RCC 7860 (cell line): ENCODE measurements at places on chromosomes 3 and 15.

- no peak for DNase-seq
Observed at GRCh38 chr3:65052101-65052500, 364.3 kb upstream of the ADAMTS9 start.

DNA sequence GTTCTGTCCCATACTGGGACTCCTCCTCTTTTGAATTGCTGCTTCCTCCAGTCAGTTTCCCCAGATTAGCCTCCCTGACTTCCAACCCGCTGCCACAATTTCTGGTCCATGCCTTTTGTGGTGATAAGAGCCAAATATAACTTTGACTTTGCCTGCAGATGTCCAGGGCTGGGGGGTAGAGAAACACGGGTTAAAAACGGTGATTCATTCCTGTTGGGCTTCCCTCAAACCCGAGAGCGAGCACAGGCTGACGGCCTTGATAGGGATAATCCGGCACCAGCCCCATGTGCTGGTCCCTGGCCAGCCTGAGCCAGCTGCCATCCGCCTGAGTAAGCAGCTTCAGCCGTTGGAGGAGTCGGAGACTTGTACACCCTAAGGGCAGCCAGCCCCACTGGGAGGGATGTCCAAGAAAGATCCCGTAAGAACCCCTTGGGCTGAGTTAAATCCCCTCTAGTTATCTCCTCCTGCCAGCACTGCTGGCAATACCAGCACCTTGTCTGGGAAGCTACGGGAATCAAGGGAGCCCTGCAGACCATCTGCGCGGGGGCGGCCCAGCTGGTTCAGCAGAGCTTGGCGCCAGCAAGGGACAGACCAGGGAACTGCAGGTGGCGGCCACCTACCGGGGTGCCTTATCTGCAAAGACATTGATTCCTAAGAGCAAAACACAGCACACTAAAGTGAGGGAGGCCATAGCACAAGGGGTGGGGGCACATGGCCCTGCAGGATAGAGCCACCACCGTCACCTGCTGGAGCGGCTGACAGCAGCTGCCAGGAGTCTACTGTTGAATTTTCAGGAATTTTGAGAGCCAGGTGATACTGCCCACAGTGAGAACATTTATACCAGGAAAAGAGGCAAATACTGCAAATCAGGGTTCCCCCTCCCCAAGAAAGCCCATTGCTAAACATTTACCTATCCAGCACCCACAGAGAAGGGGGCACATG is 18.1 kb downstream of the CSPG4 start:
- peak; percentile 87 for DNase-seq

- DNase-seq: no peak
Observed at GRCh38 chr15:92631721-92632120, 23.9 kb downstream of the FAM174B start.

DNA sequence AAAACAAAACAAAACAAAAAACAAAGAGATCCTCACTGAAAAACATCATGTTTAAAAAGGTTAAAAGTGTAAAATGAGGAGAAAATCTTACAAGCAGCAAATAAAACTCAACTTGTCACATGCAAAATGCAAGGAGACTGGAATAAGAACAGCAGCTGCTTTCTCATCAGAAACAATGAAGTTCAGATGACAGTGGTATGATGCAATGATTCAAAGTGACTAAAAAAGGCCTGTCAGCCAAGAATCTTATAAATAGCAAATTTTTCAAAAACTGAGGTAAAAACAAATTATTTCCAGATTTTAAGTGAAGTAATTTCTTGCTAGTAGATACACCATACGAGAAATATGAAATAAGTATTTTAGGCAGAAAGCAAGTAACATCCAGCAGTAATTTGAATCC is 68.6 kb upstream of the EPHA3 start:
- DNase-seq: no peak

GRCh38 chr3:130948001-130948773 is 54.3 kb downstream of the ATP2C1 start:
- no peak for DNase-seq

DNA sequence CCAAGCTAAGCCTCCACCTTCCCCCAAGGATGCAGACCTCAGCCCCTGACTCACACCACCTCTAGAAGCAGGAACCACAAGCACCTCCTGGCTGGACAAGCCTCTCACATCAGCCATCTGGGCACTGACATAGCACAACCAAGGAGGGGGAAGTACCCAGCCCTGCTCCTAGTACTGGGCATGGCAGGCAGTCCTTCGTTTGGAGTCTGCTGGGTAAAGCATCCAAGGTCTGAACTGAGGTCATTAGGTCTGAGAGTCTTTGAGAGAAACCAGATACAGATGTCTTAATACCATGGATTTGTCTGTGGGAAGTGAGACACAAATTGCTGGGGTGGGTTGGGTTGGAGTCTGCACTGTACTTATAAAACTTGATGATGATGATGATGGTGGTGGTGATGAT is 61.8 kb downstream of the CCDC33 start:
- DNase-seq: no peak

GRCh38 chr15:40265355-40265754 is 17.5 kb downstream of the ANKRD63 start:
- no peak for DNase-seq

DNA sequence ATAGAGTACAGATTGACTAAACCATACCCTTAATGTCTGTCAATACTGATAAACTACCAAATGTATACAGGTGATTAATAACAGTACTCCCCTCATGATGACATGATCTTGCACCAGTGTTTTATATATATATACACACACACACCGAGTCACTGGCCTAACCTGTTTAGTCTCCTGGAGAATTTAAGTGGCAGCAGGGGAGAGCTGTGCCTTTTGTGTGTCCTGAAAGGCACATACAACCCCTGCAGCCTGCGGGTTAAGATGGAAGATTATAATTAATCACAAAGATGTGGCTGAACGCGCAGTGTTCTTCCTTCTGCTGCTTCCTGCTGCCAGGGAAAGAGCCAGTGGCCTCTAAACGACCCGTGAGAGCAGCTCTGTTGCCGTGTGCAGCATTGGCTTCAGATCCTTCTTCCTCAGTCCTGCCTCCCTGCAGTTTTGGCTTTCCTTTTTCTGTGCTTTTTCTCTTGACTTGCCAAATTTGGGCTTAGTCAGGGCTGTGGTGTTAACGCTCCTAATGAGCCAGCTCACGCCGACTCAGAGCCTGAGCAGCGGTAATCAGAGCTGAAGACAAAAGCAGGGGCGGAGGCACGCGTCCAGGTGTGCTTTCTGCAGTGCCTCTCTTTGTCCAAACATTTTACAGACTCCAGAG is 42.5 kb upstream of the UBE3A start:
- no peak for DNase-seq

GRCh38 chr3:55807210-55807609 is 320.1 kb upstream of the WNT5A start:
- DNase-seq: no peak

- no peak for DNase-seq
Observed at GRCh38 chr3:186525369-186526255, 18.6 kb downstream of the CRYGS start.

DNA sequence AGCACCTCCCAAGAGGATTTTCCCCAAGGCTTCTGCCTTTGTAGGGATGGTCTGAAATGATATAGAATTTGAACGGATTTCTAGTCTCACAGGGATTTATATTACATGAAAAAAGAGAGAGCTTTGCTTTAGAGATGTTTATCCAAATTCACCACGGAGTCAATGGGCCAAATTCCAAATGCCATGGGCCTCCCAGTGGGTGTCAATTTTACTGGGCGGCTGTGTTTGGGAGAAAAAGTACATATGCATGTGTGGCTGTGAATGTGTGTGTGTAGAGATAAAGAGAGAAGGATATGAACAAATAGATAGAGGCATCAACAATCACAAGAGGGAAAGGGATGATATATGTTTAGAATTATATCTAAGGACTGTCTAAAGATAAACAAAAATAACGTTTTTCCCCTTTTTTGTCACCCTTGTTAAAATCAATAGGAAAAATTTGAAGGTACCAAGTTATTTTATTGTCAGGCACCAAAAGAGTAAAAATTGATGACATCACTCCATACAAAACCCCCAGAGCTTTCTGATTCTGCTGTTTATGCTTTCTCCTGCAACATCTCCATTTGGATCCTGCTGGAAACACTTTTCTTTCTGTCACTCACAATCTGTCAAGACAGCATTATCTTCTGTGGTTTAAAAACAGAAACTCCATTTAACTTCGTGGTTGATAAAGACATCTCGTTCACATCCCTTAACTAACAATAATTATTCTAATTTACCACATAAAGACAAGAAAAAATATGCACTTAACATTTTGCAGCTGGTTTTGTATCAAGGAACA is 160.7 kb downstream of the FHIT start:
- DNase-seq: no peak

DNA sequence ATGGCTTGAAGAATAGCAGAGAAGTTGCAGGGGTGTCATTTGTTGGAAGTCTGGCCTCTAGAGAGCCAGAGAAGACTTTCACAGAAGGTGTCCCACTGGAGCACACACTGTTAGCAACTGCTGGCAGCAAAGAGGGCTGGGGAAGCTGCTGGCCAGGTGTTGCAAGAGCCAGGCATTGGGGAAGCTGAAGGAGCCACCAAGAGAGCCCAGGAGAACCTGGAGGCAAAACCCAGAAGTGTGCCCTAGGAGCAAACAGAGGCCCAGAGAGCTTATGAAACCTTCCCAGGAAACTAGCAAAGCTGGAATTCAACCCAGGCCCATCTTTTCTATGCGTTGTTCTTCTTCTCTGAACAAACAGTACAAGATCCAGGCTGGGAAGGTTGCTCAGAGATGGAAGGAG is 132.7 kb upstream of the TRIM42 start:
- DNase-seq: no peak

DNA sequence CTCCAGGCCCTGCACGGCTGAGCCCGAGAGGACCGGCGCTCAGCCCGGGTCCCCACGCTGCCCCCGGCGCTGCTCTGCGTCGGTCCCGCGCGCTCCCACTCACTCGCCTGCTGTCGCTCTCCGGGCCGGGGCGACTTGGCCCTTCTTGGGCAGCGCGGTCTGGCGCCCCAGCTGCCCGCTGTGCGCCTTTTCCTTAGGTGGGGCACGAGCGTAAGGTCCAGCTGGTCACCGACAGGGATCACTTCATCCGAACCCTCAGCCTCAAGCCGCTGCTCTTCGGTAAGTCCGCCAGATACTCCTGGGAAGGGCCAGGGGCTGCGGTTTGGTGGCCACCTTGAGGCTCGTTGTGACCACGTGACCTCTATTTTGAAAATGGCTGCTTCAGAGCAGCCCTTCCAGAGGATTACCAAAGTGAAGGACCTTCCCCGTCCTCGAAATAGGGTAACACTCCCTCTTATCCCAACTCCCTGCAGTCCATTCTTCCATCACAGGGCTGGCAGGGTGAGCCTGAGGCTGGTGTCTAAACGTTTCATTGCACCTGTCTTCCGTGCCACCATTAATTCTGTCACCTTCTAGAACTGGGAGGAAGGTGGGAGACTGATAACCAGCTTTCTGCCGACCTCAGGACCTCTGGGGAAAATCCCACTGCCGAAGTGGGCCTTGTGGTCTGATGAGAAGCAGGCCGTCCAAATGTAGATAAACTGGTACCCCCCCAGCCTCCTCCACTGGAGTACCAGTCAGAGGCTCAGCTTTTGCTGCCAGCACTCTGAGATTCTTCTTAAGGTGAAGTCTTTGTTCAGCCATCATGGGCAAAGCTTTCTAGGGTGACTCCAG is 812 bp downstream of the P4HTM start:
- DNase-seq: no peak

DNA sequence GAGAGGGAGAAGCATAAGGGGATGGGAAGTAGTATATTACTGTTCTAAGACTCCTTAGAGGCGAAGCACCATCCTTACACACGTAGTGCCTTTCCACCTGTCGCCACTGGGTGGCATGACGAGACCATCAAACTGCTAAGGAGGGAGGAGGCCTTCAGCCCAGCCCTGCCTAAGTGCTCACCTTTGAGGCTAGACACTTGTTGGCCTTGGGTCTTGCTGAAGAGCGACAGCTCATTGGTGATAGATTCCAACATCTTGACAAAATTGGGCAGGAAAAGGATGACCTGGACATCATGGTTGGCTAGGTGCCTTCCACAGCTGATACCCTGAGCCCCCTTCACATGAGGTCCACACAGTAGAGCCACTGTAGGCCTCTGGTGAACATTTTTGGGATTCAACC is 19.6 kb downstream of the CLK3 start:
- DNase-seq: peak; percentile 50

- no peak for DNase-seq
Observed at GRCh38 chr3:17802950-17803349, 60.5 kb upstream of the TBC1D5 start.

DNA sequence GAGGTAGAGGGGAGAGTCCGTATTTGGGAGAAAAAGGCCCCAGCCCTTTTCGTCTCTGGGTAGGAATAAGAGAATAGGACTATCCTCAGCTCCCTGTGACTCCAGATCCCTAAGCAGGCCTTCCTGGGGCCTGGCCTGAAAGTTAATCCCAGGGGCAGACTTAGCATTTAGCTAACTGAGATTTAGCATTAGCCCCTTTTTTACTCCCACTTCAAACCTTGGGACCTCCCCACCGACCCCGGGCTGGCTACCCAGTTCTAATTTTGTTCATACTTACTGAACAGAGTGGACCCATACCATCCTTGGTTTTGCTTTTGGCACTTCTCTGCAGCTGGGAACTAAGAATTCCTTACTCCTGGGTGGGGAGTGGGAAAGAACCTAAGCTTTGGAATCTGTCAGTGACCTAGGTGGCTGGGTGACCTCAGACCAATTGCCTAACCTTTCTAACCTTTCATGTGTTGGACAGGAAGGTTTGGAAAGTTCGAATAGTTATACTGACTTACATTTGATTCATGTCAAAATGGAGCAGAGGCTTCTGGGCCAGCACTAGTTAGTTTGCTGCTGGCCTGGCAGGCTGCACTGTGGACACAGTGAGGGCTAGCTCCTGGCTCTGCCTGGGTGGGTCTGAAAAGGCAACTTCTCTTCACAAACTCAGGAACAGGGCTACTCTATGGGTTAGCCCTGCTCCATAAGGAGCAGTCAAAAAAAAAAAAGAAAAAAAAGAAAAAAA is 11.6 kb downstream of the TTC21A start:
- DNase-seq: no peak

DNA sequence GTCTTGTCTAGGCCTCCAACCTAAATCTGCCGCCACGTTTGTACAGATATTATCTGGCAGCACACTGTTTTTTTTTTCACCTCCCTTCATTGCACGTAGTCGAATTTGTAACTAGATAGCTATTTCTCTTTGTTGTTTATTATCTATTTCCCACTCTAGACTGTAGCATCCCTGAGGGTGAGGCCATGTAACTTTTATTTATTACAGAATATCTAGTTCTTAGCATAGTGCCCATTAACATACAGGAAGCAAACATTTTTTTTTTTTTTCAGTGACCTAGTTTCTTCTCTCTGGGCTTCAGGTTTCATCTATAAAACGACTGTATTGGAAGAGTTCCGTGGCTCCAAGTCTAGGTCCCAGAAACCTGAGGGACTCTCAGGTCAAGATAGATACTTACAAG is 354.3 kb downstream of the FGF12 start:
- no peak for DNase-seq

DNA sequence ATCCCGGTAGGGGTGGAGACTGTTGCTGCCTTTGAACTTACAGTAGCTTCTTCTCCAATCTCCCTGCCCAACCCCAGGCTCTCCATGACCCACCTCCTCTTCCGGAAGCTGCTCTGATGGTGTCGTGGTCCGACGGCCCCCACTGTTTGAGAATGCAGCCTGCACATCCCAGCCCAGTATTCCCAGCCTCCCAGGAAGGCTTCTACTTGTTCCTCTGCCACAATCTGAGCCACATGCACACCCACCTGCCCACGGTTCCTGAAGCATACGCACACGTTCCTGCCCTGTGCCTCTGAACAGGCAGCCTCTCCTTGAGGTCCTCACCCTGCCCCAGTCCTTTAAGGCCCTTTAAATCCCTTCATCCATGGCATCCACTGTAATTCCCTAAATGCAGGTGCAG is 57.4 kb downstream of the ABTB1 start:
- no peak for DNase-seq
